Stimulated activated CD4-positive, alpha-beta T cell treated with anti-CD3 and anti-CD28 coated beads, Interleukin-12 subunit alpha, Interleukin-12 subunit beta, amount 100 ng/mL, for 4 hours (primary cell): ENCODE measurements at places on chromosomes 6 and 20.
A peak's percentile ranks its signal among the peaks of the same experiment; 100 is the strongest.

DNA sequence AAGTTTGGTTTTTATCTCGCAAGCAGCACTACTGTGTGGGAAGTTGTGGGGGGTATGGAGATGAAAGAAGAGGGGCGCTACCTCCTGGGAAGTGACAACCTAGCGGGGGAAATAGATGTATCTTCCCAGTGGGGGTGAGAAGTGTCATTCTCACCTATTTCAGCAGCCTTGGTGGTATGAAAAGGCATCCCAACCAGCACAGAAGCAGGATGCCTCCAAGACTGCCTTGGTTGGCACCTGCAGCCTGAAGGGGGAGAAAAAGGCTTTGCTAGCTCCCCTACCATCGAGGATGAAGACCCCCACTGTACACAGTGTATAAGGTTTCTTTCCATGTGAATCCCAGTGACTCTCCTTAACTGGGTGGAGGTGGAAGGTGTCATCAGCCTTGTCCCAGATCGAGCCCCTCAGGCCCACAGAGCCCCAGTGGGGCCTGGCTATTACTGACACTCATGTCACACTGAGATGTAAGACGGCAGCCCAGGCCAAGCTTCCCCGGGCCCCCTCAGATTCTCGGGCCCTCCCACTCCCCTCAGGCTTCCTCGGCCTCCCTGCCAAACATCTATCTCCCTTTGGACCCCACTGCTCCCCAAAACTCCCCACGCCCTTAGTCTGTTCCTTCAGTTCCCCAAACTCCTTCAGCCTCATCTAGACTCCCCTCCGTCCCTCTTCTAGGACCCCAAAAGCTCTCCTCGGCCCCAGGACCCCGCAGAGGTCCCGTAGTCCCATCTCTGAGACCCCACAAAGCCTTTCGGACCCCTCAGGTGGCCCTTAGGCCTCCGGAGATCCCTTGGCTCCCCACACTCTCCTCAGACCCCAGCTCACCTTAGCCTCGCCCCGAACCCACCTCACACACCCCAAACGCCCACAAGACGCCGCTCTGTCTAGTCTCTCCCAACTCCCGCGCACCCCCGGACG is 688 bp downstream of the COMMD7 start:
- DNase-seq, result no peak

- DNase-seq, result no peak
Observed at GRCh38 chr6:28269492-28269891, 2.5 kb downstream of the ZSCAN26 start.

DNA sequence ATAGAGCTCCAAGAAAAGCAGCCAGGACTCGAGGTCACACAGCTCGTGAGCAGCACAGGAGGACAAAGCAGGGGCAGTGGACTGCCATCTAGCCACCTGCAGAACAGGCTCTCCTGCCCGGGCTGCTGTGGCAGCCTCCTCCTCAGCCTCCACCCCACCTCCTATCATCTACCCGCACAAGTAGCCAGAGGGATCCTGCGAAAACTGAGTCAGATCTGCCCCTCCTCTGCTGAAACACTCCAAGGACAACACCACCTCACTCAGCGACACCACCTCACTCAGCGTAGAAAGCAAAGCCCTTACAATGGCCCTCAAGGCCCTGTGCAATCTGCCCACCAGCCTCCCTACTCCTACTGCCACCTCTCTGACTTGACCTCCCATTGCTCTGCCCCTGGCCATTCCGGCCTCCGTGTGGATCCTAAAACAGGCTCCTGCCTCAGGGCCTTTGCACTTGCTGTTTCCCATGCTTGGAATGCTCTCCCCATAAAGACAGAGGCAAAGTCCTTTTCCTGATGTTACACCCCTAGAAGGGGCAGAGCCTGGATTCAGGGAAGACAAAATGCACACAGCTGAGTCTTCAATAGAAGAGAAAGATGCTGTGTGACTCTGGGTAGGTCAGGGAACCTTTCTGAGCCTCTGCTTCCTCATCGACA is 19.3 kb downstream of the PREX1 start:
- no peak for DNase-seq

DNA sequence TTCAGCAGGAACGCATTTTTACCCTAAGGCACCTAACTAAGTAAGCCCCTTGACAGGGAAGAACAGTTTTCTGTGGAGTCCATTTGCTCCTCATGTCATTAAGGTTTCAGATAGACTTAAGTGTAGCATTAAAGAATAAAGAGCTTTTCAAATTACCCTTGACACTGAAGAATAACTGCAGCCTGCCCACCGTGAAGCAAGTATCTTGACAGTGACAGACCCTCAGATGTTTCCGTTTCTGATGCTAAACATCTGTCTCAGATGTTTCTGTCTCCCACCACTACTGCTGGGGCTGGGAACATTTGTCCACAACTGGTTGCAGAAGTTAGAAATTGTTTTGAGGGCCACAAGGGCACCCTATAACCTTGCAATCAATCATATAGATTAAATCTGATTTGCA is 50.0 kb downstream of the SNAP25 start:
- no peak for DNase-seq

- no peak for DNase-seq
Observed at GRCh38 chr6:63507096-63507495, 65.2 kb upstream of the LOC128125822 start.

DNA sequence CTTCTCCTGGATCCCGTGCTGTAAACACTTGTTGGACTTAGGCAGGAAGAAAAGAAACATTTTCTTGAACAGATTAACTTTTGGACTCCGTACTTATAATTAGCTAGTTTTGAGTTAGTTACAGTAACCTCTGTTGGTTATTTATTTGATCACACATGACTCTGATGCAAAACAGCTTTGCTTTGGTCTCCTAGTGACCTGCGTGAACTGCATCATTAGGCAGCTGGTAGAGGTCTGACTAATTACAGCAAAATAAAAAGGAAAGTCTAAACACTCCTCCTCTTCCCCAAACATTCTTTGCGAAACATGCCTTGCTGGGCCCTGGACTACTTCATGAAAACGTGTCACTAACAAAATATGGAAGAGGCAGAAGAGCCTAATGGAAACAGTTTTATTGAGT is 61.1 kb upstream of the ZFP64 start:
- DNase-seq, result no peak

GRCh38 chr6:52544602-52545405 is 32.1 kb downstream of the TRAM2 start:
- DNase-seq, result no peak

- DNase-seq, result no peak
Observed at GRCh38 chr6:99110029-99110428, 162.3 kb upstream of the FBXL4 start.

GRCh38 chr6:150751296-150751695 is 114.2 kb upstream of the MTHFD1L start:
- DNase-seq, result no peak

GRCh38 chr6:155442562-155442961 is 13.1 kb downstream of the NOX3 start:
- DNase-seq, result no peak

GRCh38 chr6:29759457-29759856 is 36.2 kb downstream of the HLA-F start:
- no peak for DNase-seq

DNA sequence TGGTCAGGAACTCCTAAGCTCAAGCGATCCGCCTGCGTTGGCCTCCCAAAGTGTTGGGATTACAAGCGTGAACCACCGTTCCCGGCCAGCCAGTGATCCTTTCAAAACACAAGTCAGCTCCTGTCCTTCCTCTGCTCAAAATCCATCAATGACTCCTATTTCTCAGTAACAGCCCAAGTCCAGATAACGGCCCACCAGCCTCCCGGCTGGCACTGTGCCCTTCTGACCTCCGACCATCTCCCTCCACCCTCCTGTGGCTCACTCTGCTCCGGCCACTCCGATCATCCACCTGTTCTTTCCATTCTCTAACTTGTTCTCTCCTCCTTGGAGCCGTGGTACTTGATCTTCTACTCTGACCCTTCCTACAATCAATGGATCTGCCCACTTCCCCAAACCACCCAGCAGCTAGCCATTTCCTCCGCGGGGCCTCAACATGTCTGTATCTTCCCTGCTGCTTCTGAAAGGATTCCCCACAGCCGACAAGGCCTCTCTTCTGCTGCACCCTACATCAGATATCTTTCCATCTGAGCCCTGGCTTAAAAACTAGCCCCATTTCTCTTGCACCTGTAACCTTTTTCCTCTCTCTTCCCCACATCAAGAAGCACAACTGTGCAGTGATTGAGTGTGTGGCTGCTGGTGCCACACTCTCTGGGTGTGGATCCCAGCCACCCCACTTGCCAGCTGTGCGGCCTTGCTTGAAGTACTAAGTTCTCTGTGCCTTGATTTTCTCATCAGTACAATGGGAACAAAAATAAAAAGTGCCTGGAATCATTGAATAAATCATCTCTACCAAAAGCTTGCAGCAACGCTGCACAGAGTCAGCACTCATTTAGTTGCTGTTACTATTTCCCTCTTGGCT is 6.1 kb upstream of the ZMYND8 start:
- DNase-seq, result no peak

GRCh38 chr20:18005990-18006364 is 37.2 kb downstream of the MGME1 start:
- no peak for DNase-seq

DNA sequence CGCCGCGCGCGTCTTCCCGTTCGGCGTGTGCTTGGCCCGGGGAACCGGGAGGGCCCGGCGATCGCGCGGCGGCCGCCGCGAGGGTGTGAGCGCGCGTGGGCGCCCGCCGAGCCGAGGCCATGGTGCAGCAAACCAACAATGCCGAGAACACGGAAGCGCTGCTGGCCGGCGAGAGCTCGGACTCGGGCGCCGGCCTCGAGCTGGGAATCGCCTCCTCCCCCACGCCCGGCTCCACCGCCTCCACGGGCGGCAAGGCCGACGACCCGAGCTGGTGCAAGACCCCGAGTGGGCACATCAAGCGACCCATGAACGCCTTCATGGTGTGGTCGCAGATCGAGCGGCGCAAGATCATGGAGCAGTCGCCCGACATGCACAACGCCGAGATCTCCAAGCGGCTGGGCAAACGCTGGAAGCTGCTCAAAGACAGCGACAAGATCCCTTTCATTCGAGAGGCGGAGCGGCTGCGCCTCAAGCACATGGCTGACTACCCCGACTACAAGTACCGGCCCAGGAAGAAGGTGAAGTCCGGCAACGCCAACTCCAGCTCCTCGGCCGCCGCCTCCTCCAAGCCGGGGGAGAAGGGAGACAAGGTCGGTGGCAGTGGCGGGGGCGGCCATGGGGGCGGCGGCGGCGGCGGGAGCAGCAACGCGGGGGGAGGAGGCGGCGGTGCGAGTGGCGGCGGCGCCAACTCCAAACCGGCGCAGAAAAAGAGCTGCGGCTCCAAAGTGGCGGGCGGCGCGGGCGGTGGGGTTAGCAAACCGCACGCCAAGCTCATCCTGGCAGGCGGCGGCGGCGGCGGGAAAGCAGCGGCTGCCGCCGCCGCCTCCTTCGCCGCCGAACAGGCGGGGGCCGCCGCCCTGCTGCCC is 1.1 kb downstream of the SOX4 start:
- peak; percentile 25 for DNase-seq

DNA sequence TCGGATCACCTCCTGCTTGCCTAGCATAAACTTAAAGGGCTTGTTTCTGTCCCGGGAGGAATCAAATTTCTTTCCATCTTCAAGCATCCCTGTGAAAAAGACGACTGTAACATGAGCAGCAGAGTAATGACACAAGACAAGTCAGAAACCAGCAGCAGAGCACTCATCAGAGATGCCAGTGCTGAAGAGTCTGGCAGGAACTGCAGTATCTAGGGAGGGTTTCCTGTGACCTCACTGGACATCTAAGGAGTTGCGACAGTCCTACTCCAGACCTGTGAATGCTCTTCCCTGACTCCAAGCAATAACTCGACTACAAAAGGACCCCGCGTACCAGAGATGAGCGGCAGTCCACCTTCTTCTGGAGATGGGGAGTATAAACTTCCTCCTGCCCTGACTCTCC is 17.3 kb downstream of the FKBP1A start:
- no peak for DNase-seq

DNA sequence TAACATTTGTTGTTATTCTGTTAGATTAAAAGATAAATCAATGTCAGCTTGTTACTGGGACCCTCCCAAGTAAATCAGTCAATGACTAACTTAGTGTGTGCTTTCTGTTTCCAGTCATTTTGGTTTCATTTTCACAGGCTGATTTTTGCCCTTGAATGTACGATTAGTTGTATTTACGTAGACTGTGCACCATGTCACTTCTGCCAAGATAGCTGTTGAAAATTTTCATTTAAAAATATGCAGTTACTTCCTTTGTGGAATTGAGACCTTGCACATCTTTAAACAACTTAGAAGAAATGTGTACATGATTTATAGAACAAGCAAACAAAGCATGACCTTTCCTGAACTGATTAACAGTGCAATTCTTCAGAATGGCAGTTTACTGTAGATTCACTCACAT is 944.8 kb upstream of the CITED2 start:
- DNase-seq, result no peak

GRCh38 chr20:768426-768978 is at the start of gene SLC52A3:
Gene SLC52A3 (minus strand): TSS chr20:768500. CDS start chr20:765774, 2,726 bp downstream.
- DNase-seq, result no peak

- DNase-seq, result no peak
Observed at GRCh38 chr20:1757072-1757471, 99.5 kb upstream of the SIRPG start.

- no peak for DNase-seq
Observed at GRCh38 chr6:29892696-29893095, 49.6 kb upstream of the HLA-A start.

- no peak for DNase-seq
Observed at GRCh38 chr6:2508071-2508470, 242.7 kb downstream of the MYLK4 start.

GRCh38 chr20:37849156-37849555 is 53.8 kb upstream of the VSTM2L start:
- no peak for DNase-seq

DNA sequence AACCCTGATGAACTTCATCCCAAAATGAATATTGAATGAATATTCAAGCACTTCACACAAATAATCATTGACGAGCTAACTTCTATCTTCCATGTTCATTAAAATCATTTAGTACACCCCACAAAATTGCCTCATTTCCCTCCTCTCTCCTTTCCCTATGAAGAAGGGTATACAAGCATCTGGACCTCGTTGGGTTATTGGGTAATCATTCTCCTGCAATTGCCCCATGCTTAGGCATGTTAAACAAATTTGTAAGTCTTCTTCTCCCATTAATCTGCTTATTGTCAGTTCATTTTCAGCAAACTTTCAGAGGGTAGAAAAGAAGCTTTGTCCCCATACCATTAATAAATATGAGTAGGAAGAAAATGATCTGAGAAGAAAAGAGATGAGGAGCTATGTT is 27.6 kb downstream of the PRKN start:
- no peak for DNase-seq

- no peak for DNase-seq
Observed at GRCh38 chr20:47682028-47682783, 103.1 kb downstream of the SULF2 start.

GRCh38 chr6:160036331-160036695 is 67.4 kb downstream of the IGF2R start:
- no peak for DNase-seq
